ENCODE measurements at places on chromosomes 1 and 21. TPM values are rescaled to one million over a fixed set of nuclear protein-coding genes. Genes with fewer than 3 reads are reported as not detected.

NFYC gene
- 35.9 TPM for total RNA-seq

SERTAD4 gene
- 5.9 TPM for total RNA-seq

COA6 gene
- 37.9 TPM for total RNA-seq

LCE1E gene
- 0.37 TPM for total RNA-seq

All from airway epithelial cell (primary cell).